ENCODE measurements at places on chromosomes 12 and 14.

DNA sequence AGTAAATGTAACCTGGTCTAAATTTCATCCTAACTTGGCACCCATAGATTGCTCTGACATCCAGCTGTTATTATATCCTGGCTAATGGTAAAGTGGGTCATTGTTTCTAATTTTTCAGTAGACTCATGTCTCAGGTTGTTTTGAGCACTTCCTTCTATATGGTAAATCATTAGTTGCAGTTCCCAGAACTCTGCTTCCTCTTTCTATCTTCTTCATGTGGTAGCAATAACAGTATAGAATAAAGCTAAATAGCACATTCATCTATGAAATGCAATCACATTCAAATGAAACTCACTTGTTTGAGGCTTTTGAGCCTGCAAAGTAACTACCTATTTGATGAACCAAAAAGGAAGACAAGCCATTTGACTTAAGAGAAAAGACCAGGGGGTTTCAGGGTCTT is 65.1 kb upstream of the GZMB start:
- DNase-seq: no peak
- no peak overlapping the region for H3K27ac ChIP-seq
- H3K4me3 ChIP-seq: no peak overlapping the region
- H3K27me3 ChIP-seq: no peaks in the 10 kb centered on the region
- no peaks in the 10 kb centered on the region for H3K36me3 ChIP-seq

GRCh38 chr14:102692334-102692733 is 84.9 kb upstream of the TRAF3 start:
- no peaks in the 10 kb centered on the region for H3K36me3 ChIP-seq
- no peak overlapping the region for H3K4me3 ChIP-seq
- peak overlapping the region; percentile 13 for H3K27ac ChIP-seq
- no peaks in the 10 kb centered on the region for H3K27me3 ChIP-seq

GRCh38 chr14:76765461-76765931 is 4.2 kb downstream of the VASH1 start:
- no peaks in the 10 kb centered on the region for H3K27me3 ChIP-seq
- DNase-seq: no peak
- H3K36me3 ChIP-seq: no peaks in the 10 kb centered on the region
- H3K4me1 ChIP-seq: peaks cover 34% of the 10 kb centered on the region
- H3K4me3 ChIP-seq: no peak overlapping the region

GRCh38 chr12:104243551-104243950 is 28.0 kb downstream of the TXNRD1 start:
- H3K27me3 ChIP-seq: no peaks in the 10 kb centered on the region
- no peaks in the 10 kb centered on the region for H3K36me3 ChIP-seq
- peaks cover 4% of the 10 kb centered on the region for H3K4me1 ChIP-seq
- no peak overlapping the region for H3K27ac ChIP-seq
- DNase-seq: no peak
- no peak overlapping the region for H3K4me3 ChIP-seq

GRCh38 chr12:7434670-7435069 is 9.3 kb downstream of the CD163L1 start:
- peaks cover 2% of the 10 kb centered on the region for H3K27me3 ChIP-seq
- H3K27ac ChIP-seq: no peak overlapping the region
- no peak for DNase-seq
- no peaks in the 10 kb centered on the region for H3K4me1 ChIP-seq
- H3K36me3 ChIP-seq: no peaks in the 10 kb centered on the region
- H3K4me3 ChIP-seq: no peak overlapping the region

DNA sequence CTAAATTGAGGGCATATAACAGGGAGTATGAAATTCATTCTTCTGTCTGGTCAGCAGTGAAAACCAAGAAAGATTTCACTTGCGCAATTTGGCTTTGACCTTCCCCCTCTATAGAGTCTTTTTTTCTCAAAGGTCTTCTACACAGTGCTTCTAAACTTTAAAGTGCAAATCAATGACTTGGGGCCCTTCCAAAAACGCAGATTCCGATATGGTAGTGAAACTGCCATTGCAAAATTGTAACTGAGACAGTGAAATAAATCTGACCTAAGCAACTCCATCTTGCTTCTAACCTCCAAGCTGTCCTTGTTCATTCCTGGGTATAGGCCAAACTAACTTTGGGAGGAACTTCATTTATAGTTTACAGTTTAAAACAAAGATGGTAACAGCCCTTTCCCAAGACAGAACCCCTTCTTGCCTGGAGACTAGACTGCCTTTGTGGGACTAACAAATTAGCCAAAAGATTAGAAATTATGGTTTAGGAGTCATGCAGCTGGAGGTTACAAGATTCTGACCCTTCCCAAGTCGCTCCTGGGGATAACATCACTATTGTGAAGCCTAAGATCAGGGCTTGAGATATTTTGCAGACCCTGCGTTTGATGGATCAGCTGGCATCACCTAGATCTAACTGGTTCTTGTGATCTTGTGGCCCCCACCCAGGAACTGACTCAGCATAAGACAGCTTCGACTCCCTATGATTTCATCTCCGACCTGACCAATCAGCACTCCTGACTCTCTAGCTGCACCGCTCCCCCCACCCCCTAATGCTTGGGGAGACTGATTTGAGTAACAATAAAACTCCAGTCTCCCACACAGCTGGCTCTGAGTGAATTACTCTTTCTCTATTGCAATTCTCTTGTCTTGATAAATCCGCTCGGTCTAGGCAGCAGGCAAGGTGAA is 5.0 kb downstream of the SLC25A21 start:
- no peak for DNase-seq
- peaks cover 4% of the 10 kb centered on the region for H3K27me3 ChIP-seq
- no peak overlapping the region for H3K4me3 ChIP-seq
- no peaks in the 10 kb centered on the region for H3K36me3 ChIP-seq
- H3K4me1 ChIP-seq: no peaks in the 10 kb centered on the region
- H3K27ac ChIP-seq: no peak overlapping the region

DNA sequence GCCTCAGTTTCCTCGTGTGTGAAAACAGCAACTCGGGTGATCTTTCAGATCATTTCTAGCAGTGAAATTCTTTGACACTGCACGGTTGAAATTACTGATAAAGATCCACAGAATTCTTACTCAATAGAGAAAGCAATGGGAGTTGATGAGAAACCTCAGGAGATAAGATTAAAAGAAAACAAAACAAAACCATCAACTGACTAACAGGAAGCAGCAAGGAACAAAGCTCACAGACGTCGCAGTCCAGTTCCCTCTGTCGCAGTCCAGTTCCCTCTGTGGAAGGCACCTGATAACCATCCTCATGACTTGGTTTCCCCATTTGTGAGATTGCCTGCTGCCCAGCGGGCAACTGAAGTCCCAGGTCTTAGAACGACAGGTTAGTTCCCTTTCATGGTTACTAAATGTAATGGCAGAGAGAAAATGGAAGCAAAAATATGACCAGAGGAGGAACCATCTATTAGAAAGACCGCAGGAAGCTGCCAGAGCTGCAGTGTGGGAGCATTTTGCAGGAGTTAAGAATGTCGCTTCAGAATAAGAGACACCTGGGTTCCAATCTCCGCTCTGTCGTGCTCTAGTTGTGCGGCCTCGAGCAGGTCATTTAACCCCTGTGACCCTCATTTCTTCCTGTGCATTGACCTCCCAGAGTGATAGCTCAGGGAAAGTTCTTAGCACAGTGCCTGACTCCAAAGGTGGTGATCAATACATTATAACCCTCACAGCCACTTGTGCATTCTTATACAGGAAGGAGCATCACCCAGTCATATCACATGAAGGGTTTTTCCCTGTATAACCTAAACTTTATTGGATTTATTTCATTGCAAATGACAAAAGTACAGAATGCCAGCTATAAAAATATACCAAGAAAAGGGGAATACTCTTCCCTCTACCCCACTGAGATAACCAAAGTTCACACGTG is 5.1 kb upstream of the MED13L start:
- DNase-seq: no peak
- peaks cover 19% of the 10 kb centered on the region for H3K4me1 ChIP-seq
- peak overlapping the region; percentile 56 for H3K27ac ChIP-seq

DNA sequence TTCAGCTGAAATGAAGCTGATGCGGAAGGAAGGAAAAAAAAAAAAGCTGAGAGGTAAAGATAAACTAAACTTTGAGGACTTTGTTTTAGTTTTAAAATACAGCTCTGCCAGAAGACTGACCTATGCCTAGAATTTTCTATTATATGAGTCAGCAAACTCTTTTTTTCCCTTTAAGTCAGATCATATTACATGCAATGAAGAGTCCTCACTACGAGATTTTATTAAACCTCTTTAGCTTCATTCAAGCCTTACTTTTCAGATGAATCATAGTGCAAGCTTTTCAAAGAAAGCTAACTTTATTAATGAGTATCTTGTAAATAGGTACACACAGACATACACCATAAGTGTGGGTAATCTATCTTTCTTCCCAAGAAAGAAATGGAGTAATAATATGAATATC is 57.8 kb upstream of the FSCB start:
- no peak overlapping the region for H3K4me3 ChIP-seq
- no peaks in the 10 kb centered on the region for H3K36me3 ChIP-seq
- H3K4me1 ChIP-seq: no peaks in the 10 kb centered on the region
- no peaks in the 10 kb centered on the region for H3K27me3 ChIP-seq
- no peak overlapping the region for H3K27ac ChIP-seq

- H3K27ac ChIP-seq: no peak overlapping the region
- H3K27me3 ChIP-seq: no peaks in the 10 kb centered on the region
- no peak for DNase-seq
- no peaks in the 10 kb centered on the region for H3K36me3 ChIP-seq
Measured at GRCh38 chr12:26046906-26047305, 77.9 kb downstream of the BHLHE41 start.

DNA sequence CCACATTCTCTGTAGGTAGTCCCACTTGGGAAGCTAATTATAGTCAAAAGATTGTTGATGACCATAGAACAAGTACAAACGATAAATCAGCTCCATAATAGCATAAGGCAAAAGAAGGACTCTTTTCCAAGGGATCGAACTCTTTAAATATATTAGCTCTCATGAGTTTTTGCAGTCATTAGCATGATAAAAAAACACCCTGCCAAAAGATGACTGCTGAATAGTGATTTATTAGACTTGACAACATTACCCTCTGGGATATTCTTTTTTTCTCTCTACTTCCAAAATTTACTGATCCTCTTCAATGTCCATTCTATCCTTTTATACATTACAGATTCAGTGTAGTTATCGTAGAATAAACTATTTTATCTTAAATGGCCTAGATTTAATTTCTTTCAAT is 14.2 kb downstream of the EPYC start:
- no peaks in the 10 kb centered on the region for H3K27me3 ChIP-seq
- no peaks in the 10 kb centered on the region for H3K4me1 ChIP-seq
- H3K27ac ChIP-seq: no peak overlapping the region
- H3K4me3 ChIP-seq: no peak overlapping the region

DNA sequence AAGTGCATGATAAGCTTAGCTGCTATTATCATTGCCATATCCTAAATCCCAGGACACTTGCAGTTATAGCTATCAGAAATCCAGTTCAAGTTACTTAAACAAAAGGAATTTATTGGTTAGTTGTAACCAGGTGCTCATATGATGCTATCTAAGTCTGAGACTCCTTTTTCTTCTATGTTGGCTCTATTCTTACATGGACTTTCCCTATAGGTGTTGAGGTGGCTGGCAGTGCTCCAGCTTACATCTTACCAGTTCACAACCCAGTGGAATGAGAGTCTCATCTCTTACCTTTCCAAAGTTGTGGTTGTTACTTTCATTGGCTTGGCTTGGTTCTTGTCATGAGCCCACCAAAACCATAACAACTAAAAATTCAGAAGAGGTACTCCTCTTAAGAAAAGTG is 94.6 kb downstream of the DACT1 start:
- H3K4me3 ChIP-seq: no peak overlapping the region
- peaks cover 10% of the 10 kb centered on the region for H3K4me1 ChIP-seq
- H3K27ac ChIP-seq: no peak overlapping the region

- H3K4me3 ChIP-seq: no peak overlapping the region
- no peaks in the 10 kb centered on the region for H3K4me1 ChIP-seq
- H3K27ac ChIP-seq: no peak overlapping the region
- no peaks in the 10 kb centered on the region for H3K27me3 ChIP-seq
- no peak for DNase-seq
Measured at GRCh38 chr14:87483271-87484260, 509.4 kb downstream of the GALC start.

GRCh38 chr14:102027951-102028350 is 58.9 kb downstream of the HSP90AA1 start:
- no peak for DNase-seq
- H3K27ac ChIP-seq: peak overlapping the region; percentile 24
- H3K4me1 ChIP-seq: no peaks in the 10 kb centered on the region
- no peaks in the 10 kb centered on the region for H3K27me3 ChIP-seq

DNA sequence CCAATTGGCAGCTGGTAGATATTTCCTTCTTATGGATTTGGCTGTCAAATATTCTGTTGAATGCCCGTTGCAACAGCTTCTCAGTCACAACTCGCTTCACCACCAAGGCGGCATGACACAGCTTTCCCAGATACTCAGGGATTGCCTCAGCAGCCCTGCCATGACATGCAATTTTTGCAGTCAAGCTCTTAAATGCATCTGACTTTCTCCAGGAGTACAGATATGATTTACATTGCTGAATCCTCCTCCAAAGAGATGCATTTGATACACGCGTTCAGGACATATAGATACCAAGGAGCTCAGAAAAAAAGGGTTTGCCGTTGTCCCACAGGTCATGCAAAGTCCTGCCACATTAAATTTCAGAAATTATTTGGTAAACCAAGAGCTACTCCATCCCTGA is 6.5 kb downstream of the KRT5 start:
- no peaks in the 10 kb centered on the region for H3K4me1 ChIP-seq
- H3K27ac ChIP-seq: no peak overlapping the region
- no peak for DNase-seq
- H3K36me3 ChIP-seq: no peaks in the 10 kb centered on the region
- peaks cover 19% of the 10 kb centered on the region for H3K27me3 ChIP-seq
- no peak overlapping the region for H3K4me3 ChIP-seq

GRCh38 chr12:53184828-53185227 is 4.1 kb upstream of the CSAD start:
- peaks cover 40% of the 10 kb centered on the region for H3K4me1 ChIP-seq
- DNase-seq: no peak
- H3K4me3 ChIP-seq: no peak overlapping the region
- H3K27ac ChIP-seq: no peak overlapping the region
- H3K27me3 ChIP-seq: no peaks in the 10 kb centered on the region

GRCh38 chr12:115396567-115396966 is 712.6 kb upstream of the TBX3 start:
- no peak for DNase-seq
- H3K27me3 ChIP-seq: no peaks in the 10 kb centered on the region
- no peak overlapping the region for H3K4me3 ChIP-seq
- H3K4me1 ChIP-seq: no peaks in the 10 kb centered on the region
- no peaks in the 10 kb centered on the region for H3K36me3 ChIP-seq
- H3K27ac ChIP-seq: no peak overlapping the region

GRCh38 chr12:24198070-24198469 is 248.6 kb upstream of the SOX5 start:
- H3K27me3 ChIP-seq: no peaks in the 10 kb centered on the region
- H3K27ac ChIP-seq: no peak overlapping the region
- no peak for DNase-seq
- H3K4me1 ChIP-seq: no peaks in the 10 kb centered on the region
- no peaks in the 10 kb centered on the region for H3K36me3 ChIP-seq
- no peak overlapping the region for H3K4me3 ChIP-seq

DNA sequence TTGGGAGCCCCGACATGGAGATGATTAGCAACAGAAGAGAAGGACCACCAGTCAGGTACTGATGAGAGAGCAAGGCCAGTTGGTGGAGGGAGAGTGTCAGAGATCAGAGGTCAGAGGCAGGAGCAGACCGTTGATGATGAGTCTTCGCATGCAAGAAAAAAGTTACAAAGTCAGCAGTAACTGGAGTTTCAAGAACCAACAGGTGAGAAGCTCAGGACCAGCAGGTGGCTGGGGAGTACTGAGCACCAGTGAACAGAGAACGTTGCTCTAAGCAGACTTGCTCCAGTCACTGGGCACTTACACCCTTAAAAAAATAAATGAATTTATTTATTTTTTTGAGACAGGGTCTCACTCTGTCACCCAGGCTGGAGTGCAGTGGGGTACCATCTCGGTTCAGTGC is 44.5 kb upstream of the KCNA1 start:
- no peaks in the 10 kb centered on the region for H3K36me3 ChIP-seq
- H3K27me3 ChIP-seq: peaks cover 39% of the 10 kb centered on the region
- H3K4me1 ChIP-seq: no peaks in the 10 kb centered on the region
- H3K27ac ChIP-seq: no peak overlapping the region
- no peak for DNase-seq

Data from lower lobe of right lung (tissue), 2 donors.